Activated CD4-positive, alpha-beta T cell treated with anti-CD3 and anti-CD28 coated beads for 36 hours (primary cell): ENCODE measurements at places on chromosomes 3 and 15. TPM values are rescaled to one million over a fixed set of nuclear protein-coding genes. Genes with fewer than 3 reads are reported as not detected.
A peak's percentile ranks its signal among the peaks of the same experiment; 100 is the strongest.

- no peak for DNase-seq
These were observed 9.6 kb upstream of the USP8 start for GRCh38 chr15:50414624-50415023.

GPR171 gene
- 111 TPM for total RNA-seq

- DNase-seq: peak; percentile 49
These were observed 15.4 kb downstream of the CRTC3 start for GRCh38 chr15:90545095-90545494.

- DNase-seq: no peak
These were observed 68.1 kb downstream of the MEIS2 start for GRCh38 chr15:37032091-37032775.

SH3GL3 gene
- not detected for total RNA-seq

GRCh38 chr3:71022551-71023335, 560.8 kb downstream of the FOXP1 start:
- no peak for DNase-seq

- DNase-seq: no peak
These were observed 255.7 kb upstream of the TBL1XR1 start for GRCh38 chr3:177452831-177453450.

DNA sequence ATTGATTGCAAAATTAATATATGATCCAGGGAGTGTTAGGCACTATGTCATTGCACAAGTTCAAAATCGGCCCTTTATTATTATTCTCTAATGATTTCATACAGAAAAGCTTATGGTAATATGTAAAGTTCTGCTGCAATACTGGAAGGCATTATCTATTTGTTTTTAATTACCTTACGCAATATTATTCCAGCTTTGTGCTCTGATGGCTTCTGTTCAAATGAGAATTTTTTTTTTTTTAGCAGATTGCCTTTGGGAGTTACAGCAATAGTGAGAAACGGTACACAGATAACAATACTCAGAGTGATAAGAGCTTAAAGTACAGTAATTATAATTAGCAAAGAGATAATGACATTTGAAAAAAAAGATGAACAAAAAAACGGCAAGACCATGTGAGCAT, 602.2 kb upstream of the ALCAM start:
- DNase-seq: no peak

C3orf85 gene
- total RNA-seq: not detected

CCDC39 gene
- total RNA-seq: not detected

GRCh38 chr3:9878700-9879099, 1.4 kb downstream of the CIDEC start:
- no peak for DNase-seq

DNA sequence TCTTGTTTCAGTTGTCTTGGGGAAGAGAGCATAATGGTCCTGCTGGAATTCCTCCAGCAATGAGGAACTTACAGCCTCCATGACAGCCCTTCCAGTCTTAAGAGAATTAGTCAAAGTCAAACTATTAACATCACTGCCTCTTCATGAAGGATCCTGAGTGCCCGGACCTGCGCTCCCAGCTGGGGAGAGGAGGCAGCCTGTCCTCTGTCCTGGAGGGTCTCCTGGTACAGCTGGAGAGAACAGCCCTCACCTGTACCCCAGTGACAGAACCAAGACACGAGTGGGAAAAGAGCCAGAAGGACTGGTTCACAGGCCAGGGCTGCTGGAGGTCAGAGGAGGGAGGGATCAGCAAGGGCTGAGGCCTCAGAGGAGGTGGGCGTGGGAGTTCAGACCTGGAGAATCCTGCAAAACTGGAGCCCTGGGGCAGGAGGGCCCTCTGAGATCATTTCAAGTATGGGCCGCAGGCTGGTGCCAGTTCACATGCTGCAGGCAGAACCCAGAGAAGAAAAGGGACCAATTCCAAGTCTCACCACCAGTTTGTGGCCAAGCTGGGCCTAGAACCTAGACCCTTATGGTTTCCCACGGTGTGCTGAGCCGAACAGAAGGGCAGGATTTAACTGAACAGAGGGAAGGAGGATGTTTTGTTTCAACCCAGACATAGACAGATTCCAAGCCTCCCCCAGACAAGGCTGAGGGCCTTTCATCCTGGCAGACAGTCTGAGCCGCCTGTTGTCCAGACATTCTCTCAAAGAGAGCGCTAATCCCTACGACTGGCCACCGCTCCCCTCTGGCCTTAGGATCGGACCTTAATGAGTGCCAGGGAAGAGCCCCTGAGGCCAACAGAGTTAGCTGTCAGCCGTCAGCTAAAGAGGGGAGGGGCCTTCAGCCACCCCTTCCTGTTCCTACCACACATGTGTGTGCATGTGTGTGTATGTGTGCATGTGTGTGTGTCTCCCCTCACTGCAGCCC, 18.2 kb downstream of the LOXL1 start:
- DNase-seq: no peak

DNA sequence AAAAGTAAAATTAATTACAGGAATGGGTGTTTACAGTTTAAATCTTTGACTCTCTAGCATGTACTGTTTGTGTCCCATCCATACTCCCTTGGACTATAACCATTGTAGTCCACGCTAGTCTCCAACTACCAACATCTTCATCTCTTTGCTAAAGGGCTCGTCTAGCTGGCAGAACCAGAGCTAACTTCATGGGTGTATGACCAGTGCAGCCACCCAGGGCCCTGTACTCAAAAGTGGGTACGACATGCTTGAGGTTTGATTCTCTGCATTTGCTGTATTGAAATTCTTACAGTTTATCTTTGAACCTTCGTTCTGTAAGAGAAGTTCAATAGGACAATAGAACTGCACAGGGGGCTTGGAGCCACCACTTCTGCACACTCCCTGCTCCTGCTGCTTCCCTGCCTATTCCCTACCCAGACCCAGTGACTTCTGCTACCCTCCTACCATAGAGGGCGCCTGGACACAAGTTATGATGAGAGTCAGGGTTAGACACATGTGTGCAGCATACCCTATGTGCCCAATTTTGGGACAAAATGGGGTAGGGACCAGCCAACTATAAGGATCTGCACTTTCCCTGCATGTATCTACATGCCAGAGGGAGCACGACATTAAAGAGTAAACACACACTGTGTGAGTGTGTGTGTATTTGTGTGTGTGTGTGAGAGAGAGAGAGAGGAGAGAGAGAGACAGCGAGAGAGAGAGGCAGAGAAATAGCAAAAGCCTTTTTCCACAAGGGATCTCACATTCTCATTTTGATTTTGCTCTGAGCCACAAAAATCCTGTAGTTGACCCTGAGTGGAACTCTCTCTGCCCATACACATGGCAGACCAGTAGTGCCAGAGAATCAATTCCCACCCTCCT, 59.0 kb upstream of the NECTIN3 start:
- peak; percentile 25 for DNase-seq
